ENCODE measurements at places on chromosomes 7 and 10.

DNA sequence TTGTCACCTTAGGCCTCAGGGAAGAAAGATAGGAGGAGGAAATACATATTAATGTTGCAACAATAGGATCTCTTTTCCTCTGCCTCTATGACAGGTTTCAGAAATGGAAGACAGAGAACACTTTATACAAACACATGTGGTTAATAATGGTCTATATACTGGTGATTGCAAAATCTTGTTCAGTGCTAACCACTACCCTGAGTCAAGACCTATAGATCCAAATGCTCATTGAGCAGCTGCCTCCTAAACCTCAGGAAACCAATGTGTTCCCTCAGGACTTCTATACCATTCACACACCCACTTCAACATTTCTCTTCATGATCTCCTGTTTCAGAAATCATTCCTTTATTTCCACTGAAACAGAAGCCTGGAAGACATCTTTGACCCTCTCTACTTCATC, 32.5 kb upstream of the VWDE start:
- DNase-seq, result no peak

DNA sequence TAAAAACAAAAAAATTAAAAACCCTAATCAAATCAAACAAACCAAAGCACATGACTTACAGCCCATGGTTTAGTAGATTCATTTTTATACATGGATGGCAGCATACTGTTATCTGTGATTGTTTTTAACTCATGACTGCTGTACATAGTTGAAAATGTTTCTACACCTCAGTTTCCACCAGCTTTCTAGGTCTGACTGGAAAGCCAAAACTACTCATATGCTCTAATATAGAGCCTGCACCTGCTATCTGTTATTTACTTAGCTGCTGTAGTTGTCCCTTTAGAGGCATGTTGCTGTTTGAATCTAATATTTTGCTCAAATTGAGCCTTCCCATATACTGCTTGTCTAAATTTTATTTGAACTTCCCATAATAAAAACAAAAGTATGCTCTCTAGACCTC, 289.9 kb upstream of the LRRN3 start:
- no peak for DNase-seq

DNA sequence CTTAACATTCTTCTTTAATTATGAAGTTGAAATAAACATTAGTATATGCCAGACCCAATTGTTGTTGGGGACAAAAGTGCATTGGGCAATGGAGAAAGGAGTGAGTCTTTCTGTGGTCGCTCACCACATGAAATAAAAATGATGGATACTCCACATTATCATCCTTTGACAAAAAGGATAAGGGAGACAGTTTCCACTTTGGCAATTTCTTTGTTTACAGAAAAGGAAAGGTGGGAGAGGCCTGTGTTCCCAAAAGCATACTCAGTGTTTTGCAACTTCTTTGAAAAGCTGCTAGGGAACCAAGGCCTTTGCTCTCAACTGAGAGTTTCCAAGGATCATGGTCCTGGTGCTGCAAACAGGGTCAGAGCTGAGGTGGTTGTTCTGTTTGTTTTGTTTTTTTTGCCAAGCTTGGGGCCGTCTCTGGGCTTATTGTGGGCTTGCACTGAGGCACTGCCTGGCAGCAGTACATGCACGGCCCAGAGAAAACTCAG, 341.9 kb downstream of the TNS3 start:
- DNase-seq, result no peak

- no peak for DNase-seq
These were observed 114.5 kb downstream of the PLCE1 start for GRCh38 chr10:94108200-94108599.

DNA sequence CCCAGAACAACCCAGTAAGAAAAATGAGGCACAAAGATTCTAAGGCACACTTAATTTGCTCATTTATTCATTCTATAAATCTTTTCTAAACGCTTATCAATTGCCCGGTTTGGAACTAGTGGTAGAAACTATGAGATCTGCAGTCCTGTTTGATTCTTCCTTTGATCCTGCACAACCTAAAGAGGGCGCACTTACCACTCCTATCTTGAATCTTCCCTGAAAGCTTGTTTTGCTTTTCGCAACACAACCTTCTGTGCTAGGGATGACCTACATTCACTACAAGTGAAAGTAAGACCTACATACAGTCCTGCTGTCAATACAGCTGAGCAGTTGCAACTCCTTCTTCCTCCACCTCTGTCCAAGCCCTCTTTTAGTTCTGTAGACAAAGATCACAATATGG, 12.6 kb upstream of the ARL4A start:
- DNase-seq, result no peak

Data from SK-N-MC (cell line).